ENCODE measurements at places on chromosomes 16 and 17.
A peak's percentile ranks its signal among the peaks of the same experiment; 100 is the strongest.

- DNase-seq, result no peak
Measured at GRCh38 chr17:56099649-56100048, 53.6 kb upstream of the ANKFN1 start.

DNA sequence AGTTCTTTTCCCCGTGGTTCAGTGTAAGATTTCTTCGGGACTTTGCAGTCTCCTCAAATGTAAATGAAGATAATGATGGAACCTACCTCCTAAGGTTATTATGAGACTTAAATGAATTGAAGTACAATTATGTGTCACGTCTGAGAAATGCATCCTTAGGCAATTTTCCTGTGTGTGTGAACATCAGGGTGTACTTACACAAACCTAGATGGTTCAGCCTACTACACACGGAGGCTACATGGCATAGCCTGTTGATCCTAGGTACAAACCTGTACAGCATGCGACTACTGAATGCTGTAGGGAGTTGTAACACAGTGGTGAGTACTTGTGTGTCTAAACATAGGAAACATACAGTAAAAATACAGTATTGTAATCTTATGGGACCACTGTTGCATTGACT is 1.1 kb upstream of the FAM20A start:
- no peak for DNase-seq

- no peak for DNase-seq
Measured at GRCh38 chr17:29933379-29933778, 3.4 kb upstream of the SSH2 start.

- DNase-seq, result peak; percentile 63
Measured at GRCh38 chr16:29806641-29807425, 504 bp downstream of the MAZ start.

DNA sequence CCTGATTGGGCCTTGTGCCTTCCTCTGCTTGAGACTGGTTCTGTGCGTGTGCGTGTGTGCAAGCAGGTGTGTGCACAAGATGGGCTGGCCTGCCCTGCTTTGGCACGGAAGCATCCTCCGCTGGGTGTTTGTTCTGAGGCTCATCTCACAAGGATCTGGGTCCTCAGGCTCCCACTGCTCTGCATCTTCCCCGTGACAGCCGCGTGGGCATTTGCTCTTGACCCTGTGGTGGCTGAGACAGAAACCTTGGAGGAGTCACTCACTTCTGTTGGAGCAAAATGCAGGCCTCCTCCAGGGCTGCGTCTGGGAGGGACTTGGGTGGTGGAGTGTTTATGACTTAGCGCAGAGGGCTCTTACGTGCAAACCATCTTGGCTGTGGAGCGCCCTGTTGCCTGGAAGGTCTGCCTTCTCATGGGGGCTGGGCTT is 119.2 kb downstream of the RPTOR start:
- no peak for DNase-seq

Data from activated CD8-positive, alpha-beta memory T cell treated with anti-CD3 and anti-CD28 coated beads, Interleukin-2, amount 50 U/mL, for 4 hours (primary cell).